ENCODE measurements at places on chromosomes 5 and 9.

- peak; percentile 43 for DNase-seq
These were observed 92.0 kb downstream of the SV2C start for GRCh38 chr5:76175051-76175666.

GRCh38 chr5:92678640-92679039 lies 902.4 kb downstream of the NR2F1-AS1 start:
- peak; percentile 2 for DNase-seq

GRCh38 chr5:5584236-5584745 lies 161.8 kb downstream of the ICE1 start:
- no peak for DNase-seq

DNA sequence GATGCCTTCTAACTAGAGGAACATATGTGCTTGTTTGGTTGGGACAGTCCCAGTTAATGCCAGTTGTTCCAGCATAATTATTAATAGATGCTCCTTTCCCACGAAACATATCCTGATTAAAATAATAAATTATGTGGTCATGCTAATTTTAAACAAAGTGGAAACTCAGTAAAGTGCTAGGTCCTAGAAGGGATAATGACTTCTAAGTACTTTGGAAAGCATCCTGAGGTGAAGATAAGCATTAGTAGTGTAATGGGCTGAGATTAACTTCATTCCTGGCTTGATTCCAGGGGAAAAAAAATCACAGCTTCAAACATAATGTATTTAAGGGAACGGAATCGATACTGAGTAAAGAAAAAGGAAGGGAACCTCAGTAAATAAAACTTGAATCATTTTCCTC lies 213.7 kb upstream of the SNX2 start:
- no peak for DNase-seq

DNA sequence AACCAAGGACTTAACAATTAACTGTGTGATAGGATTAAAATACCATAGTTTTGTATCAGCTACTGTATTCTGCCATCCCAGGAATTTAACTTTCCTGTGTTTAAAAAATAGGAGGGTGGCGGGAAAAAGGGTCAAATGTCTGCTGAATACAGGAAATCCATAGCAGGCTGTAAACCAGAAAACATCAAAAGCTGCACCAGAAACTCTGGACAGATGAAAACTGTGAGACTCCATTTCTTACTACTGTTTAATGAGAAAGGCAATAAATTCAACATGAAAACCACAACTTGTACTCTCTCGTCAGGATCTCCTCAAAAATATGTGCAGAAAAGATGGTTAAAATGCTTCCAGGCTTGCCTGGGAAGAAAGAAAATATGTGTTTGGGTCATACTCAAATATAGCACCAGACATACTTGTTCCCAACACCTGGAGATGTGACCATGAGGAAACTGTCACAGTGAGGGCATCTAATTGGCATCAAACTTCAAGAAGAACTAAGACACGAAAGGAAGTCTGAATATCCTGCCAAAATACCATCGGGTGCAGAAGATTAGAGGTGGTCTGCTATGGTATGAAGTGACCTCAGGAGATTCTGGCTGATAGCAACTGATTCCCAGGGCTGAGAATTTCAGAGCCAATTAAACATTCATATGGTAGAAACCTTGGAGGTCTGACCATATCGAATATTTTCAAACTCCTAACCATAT lies 164.7 kb upstream of the TARS1 start:
- DNase-seq, result no peak

DNA sequence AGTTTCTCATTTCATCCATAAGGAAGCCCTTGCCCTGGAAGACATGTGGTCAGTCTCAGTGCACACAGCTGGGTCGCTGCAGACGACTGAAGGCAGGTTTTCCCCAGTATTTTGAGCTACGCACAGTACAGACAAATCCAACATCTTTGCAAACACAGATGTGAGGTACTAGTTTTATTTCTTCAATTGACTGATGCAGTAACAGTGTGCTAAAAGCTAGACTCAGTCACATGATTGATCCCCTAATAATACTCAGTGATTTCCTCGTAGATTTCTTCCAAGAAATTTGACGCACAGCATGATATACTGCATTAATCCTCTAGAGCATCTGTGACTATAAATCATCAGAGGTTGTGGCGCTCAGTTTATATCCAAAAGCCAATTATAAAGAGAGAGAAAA lies 346.1 kb downstream of the DIRAS2 start:
- peak; percentile 10 for DNase-seq

DNA sequence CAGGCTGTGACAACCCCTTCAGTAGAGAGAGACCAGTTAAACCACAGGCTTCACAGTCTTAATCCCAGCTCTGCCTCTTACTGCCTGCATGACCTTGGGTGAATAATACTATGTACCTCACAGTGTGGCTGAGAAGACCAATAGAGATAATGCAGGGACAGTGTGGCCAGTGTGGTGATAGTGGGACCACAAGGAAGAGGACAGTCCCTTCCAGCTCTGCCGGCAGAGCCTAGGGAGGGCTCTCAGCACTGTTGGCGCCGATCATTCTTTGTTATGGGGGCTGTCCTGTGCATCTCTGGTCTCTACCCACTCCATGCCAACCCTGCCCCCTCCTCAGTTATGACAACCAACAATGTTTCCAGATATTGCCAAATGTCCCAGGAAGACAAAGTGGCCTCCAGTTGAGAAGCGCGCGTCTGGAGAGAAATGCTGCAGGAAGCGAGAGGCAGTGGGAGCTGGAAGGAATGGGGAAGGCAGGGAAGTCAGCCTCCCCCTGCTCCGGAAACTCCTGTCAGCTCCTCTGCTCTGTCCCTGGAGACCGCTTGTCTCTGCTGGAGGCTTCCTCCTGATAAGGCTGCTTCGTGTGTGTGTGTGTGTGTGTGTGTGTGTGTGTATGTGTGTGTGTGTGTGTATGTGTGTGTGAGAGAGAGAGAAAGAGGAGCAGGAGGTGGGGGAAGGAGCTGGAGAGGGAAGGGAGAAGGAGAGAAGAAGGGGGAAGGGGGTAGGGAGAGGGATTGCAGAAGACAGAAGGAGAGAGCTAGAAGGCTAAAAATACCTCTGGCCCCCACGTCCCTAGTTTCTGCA lies 31.8 kb upstream of the FABP6 start:
- peak; percentile 30 for DNase-seq

DNA sequence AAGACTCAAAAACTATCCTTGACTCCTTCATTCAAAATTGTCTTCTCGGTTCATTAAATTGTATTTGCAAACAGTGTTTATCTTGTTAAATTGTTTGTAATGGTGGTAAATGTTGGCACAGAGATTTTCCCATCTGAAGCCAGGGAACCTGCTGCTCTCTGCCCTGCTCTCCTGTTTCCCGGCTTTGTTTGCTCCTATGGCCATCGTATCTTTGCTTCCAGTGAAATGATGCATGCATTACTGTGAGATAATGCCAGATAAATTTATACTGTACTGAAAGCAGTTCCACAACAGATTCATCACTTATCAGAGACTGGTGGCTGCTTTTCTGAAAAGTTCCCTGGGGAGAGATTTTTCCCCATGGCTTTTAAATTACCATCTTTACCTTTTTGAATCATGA lies 81.4 kb downstream of the CD180 start:
- DNase-seq, result no peak

DNA sequence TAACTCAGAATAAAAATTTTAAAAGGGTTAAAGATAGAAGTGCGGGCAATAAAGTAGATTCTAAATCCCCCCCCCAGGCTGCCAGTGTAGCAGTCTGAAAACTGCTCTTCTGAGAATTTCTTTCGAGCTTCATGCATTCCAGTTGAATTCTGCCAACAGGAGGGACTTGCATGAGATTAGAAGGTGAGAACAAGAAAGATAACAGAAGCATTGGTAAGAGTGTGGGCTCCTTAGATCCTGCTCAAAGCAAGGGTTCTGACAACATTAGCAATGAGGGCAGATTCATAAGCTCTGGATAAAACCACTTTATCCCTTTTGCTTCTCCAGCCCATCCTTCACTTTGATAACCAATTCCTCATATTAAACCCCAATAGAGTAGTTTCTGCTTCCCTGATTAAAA lies 235.9 kb upstream of the CDH6 start:
- no peak for DNase-seq

- no peak for DNase-seq
These were observed 82.4 kb downstream of the NTRK2 start for GRCh38 chr9:84751921-84752320.

DNA sequence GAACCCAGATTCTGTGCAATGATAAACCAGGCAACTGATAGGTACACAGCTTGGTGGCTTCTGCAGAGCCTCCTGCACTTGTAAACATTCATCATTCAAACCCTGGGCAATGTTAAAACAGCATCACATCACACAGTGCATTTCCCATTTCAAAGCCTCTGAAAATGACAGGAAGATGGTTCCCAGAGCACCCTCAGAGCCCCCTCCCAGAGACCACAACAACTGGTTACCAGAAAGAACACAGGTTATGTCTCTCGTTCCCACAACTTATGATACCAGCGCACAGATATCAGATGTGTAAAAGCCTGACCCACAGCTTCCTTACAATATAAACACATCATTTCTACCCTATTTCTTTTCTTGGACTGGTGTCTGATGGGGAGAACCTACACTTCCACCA lies 248.7 kb downstream of the AUH start:
- no peak for DNase-seq

- DNase-seq, result no peak
These were observed 16.3 kb upstream of the RAD23B start for GRCh38 chr9:107266624-107267368.

GRCh38 chr9:112162621-112163413 lies 12.3 kb downstream of the SUSD1 start:
- DNase-seq, result no peak

- DNase-seq, result peak; percentile 84
These were observed 119.7 kb downstream of the FANCC start for GRCh38 chr9:95197692-95198271.

- DNase-seq, result no peak
These were observed 24.0 kb downstream of the ZDHHC11B start for GRCh38 chr5:760363-761058.

DNA sequence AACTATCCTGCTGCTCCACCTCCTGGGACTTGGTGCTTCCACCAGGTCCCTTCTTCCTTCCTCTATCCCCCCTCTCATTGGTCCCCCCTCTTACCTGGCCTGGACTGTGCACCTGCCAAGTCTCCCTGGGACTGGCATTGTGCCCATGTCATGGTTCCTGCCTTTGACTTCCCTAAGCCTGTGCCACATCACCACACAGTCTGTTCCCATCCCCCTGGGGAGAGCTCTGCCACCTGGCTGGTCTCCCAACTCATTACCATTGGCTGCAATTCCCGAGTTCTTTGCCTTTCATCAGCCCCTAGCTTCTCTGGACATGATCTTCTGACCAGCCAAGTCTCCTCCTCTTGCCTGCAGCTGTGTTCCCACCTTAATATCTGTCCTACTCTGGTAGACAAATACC lies 180.3 kb downstream of the SREK1 start:
- DNase-seq, result no peak

DNA sequence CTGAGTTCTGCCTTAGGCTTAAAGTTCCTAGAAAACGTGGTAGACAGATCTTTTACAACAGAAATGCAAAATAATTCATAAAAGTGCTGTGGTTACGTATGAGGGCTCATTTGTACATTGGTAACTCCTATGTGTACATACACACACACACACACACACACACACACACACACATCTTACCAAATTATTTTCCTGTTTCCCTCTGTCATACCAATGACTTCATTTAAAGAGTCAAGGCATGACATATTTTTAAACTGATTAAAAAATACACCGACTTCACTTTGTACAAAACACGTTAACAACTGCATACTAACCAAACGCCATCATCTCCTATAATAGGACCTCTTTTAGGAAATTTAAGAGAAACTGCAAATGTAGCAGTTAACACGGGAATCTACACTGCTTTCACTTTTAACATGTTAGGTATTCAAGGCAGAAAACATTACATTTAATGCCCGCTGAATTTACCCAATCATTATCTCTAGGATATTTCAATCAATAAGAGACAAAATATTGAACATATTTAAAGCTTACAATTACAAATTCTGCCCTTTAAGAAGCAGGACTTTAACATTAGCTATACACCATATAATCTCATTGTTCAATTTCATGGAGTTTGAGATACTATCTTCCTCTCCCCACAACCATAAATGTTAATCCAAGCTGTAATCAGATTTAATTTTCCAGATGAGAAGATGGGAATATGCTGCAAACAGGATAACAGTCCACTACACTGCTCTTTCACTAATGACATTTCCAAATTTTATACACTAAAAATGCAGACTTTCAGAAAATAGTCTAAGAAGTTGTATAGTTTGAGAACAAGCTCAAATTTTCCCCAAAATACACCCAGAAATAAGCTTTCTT lies 133.1 kb downstream of the DENND1A start:
- DNase-seq, result no peak

DNA sequence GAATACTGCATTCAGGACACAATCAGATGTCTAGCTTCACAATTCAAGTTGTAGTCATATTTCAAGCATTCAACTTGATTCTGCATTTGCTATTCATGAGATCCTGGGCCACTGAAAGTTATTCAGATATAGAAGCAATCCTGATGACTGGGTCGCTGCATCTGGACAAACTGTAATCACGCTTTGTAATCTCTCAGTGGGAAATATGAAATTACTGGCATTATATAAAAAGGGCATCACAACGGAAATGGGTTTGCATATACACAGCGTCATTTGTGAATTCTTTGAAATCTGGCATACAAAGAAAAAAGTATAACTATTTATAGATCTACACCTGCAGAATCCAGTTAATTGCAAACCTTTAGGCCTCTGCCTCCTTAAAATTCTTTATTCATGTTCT lies 102.2 kb downstream of the PARP8 start:
- DNase-seq, result no peak

DNA sequence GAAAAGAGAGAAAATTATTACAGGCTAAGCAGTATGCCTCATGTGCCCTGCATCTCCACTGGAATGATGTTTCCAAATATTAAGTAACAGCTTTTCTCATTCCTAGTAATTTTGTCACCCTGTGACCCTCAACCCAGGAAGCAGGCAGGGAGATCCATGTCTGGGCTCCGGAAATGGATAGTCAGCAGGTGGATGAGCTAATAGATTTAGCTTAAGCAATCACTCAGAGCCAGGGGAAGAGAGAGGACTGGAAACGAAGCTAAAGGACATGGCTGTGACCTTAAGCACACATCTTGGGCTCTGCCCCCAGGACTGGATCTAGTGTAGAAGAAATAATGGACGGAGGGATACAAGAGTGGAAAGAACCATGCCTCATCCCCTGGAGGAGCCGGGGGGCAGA lies 89.5 kb downstream of the ARSB start:
- DNase-seq, result no peak

DNA sequence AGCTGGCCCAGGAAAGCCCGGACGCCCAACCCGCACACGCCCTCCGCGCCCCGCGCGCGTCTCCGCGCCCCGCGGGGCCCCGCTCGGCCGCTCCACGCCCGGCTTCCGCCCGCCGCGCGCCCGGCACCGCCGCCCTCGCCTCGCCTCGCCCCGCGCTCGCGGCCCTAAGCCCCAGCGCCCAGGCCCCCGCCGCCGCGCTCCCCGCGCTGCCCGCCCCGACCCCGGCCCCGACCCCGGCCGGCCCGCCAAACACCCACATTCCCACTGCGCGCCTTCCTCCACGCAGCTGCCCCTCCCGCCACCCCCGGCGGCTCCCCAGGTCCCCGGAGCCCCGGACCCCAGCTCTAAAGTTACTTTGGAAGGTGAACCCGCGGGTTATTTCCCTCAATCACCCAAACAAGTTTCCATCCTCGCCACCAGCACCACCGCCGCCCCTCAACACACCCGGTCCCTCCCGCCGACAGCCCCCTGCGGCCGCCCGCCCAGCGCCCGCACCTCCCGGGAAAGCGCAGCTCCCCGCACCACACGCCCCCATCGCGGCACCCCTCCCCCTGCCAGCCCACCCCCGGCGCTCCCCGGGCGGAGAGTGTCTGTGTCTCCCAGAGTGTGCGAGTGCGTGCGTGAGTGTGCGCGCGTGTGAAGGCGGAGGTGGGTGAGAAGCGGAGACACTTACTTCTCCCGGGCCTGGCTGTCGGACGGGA lies 439 bp downstream of the SSBP2 start:
- DNase-seq, result no peak

Data from fibroblast of the aortic adventitia (primary cell).